Caco-2 (cell line): ENCODE measurements at places on chromosomes 1 and 21. TPM values are rescaled to one million over a fixed set of nuclear protein-coding genes. Genes with fewer than 3 reads are reported as not detected.

The IL20 gene
- not detected in 2 replicates for total RNA-seq

The ESRRG gene
- total RNA-seq, result 6.6 and 8.6 TPM in 2 replicates

The ELF3 gene
- 116 and 126 TPM in 2 replicates for total RNA-seq

The PCNX2 gene
- total RNA-seq, result 15.0 and 18.0 TPM in 2 replicates

The TMPRSS15 gene
- total RNA-seq, result not detected in 2 replicates

The SIPA1L2 gene
- total RNA-seq, result 13.2 and 18.6 TPM in 2 replicates

The DNAI4 gene
- total RNA-seq, result 0.84 and 1.4 TPM in 2 replicates

The SOX13 gene
- 31.5 and 34.5 TPM in 2 replicates for total RNA-seq

The CR1 gene
- total RNA-seq, result not detected in 2 replicates

The UBL4B gene
- not detected in 2 replicates for total RNA-seq

The NBPF6 gene
- total RNA-seq, result 0.57 and 0.84 TPM in 2 replicates

The IRF6 gene
- total RNA-seq, result 27.3 and 30.3 TPM in 2 replicates

The TRIM63 gene
- total RNA-seq, result not detected in 2 replicates

DNA sequence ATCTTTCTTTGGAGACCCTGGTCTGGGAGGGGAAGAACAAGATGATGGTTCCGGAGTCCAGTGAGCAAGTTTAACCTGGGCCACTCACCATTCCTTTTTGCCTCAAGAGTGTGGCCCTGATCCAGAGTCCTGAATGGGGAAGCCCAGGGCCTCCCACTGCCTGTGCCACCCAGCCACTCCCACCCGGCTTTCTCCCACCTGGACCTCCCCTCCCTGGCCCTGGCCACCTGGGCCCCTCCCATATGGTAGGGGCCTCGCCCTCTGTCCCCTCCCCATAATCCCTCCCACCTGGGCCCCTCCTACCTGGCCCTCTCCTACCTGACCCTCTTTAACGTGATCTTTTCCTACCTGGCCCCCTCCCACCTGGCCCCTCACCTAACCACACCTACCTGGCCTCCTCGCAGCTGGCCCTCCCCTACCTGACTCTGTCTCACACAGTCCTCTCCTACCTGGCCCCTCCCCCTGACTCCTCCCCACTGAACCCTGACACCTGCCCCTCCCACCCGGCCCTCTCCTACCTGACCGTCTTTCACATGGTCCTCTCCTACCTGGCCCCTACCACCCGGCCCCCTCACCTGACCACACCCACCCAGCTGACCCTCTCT, 220.7 kb upstream of the VAMP3 start:
- DNase-seq, result no peak

DNA sequence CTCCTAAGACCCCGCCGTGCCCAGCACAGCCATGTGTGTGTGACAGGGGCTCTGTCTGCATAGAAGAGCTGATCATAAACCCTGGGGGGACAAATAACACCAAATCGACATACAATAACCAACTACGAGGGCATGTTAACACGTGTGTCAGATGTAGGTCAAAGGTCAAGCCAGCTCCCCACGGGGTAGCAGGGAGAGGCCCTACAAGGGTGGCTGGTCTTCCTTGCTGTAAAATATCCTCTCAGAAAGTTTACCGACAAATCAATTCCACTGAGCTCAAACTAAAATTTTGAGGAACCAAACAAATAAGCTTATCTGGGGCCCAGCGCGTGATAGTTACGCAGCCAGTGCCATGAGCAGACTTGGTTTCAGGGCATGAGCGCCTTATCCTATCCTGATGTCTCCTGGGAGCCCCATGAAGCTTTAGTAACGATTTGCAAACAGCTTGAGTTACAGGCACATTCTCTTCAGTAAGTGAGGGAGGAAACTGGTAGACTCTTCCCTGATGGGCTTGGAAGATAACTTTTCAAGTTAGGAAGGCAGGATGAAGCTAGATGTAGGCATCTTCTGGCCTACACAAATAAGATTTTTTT, 2.7 kb upstream of the TMPRSS3 start:
- DNase-seq, result no peak

GRCh38 chr1:152697701-152698600, at the start of gene LCE2A:
Gene LCE2A (plus strand): TSS chr1:152698345. CDS start chr1:152698902, 557 bp downstream.
- DNase-seq, result no peak

GRCh38 chr1:34529935-34530859, 224.7 kb upstream of the GJB5 start:
- DNase-seq, result no peak

DNA sequence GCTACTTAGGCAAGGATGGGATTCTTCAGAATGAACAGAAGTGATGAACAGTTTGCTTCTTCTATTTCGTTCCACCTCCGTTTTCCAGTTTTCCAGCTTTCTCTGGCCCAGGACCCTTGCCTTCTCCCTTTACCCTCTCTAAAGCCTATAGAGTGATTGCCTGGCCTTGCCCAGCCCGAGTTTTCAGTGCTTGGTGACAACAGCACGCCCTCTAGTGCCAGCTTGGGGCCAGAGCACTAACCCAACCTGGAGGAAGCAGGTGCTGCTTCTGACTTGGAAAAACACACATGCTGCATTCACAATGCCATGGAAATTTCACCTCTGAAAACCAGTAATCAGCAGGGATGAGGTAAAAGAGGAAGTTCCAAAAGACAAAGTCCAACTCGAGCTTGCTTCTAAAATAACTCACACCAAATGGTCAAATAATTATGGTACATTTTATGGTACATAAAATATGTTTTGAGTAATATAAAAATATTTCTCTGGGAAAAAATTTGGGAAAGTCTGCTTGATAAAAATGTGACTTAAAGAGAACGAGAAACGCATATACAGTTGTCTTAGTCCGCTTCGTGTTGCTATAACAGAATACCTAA, 26.1 kb downstream of the UBE2T start:
- peak; percentile 82 for DNase-seq

DNA sequence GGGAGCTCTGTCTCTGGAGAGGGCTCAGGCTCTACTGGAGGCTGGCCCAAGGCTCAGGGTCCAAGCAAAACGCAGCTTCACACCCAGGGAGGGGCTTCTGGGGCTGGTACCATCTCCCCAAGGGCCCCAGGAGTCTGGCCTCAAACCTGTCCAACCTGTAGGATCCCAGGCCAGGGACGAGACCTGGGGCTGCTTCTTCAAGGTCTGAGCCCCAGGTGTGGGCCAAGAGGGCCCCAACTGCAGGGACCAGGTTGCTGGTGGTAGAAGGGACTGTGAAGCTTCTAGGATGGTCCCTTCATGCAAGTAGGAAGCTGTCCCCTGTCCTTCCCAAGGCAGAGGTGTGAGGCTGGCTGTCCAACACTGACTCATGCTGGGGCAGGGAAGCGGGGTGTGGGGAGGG, 7.8 kb upstream of the MMEL1 start:
- DNase-seq, result no peak

- DNase-seq, result no peak
Observed at GRCh38 chr21:44657635-44658540, at the start of gene KRTAP12-3. Gene KRTAP12-3 (plus strand): TSS chr21:44657932. CDS start chr21:44657980, 48 bp downstream.

GRCh38 chr1:235502601-235503402, 1.4 kb downstream of the B3GALNT2 start:
- DNase-seq, result no peak

- no peak for DNase-seq
Observed at GRCh38 chr1:177255411-177255810, 84.7 kb downstream of the BRINP2 start.

- DNase-seq, result no peak
Observed at GRCh38 chr1:49050041-49050440, 273.4 kb upstream of the BEND5 start.

DNA sequence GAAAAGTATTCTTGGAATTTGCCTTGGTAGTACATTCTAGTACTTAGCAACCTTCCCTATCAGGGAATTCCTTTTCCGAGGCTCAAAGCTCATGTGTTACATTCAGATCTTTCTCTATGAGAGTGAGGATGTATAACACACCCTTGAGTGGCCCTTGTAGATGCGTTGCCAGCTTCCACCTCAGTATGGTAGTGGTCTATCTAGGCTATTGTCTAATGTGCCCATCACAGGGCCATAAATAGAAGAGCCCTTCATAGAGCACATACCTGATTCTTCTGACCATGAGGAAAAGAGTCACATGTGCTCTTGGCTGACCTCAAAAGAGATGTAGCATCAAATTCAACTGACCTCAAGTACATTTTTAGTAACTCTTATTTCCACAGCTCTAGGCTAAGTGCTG, 14.0 kb upstream of the ZC3H11B start:
- DNase-seq, result no peak

- DNase-seq, result no peak
Observed at GRCh38 chr1:83704350-83704749, 294.6 kb downstream of the TTLL7 start.

- DNase-seq, result no peak
Observed at GRCh38 chr1:234825498-234826165, 215.7 kb upstream of the IRF2BP2 start.

GRCh38 chr1:162716123-162716522, 74.4 kb upstream of the HSD17B7 start:
- DNase-seq, result no peak

DNA sequence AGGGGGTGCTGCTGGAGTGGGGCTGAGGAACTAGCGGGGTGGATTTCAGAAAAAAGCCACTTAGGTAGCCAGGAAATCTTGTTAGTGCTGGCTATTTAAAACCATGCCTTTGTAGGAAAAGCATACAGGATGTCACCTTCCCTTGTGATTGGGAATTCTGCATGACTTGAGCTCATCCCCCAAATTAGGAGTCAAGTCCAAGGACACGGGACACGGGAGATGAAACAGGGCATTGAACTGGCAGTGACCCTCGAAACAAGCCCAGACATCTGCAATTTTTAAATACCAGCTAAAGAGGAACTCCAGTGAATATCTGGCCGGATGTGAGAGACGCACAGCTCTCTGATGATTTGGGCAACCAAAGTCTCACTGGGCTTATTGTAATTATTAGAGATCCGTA, 32.8 kb downstream of the C2CD2 start:
- no peak for DNase-seq

DNA sequence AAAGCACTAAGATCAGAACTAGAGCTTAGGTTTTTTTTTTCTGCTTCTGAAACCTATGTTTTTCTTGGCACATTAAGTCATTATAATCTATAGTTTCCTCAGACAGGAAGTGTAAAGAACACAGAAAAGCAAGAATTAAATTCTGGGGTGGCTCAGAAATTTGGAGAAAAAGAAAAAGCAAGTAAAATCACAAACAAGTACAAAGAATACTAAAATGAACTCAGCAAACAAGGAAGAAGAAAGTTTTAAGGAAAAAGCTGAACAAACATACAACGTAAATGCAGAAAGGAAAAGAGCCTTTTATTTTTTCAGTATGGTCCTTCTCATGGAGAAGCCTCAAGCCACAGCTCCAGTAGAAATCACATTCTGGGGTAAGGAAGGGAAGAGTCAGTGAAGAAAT, 8.6 kb upstream of the CNN3 start:
- no peak for DNase-seq

- DNase-seq, result peak; percentile 63
Observed at GRCh38 chr1:154325583-154326545, 539 bp downstream of the ATP8B2 start.

DNA sequence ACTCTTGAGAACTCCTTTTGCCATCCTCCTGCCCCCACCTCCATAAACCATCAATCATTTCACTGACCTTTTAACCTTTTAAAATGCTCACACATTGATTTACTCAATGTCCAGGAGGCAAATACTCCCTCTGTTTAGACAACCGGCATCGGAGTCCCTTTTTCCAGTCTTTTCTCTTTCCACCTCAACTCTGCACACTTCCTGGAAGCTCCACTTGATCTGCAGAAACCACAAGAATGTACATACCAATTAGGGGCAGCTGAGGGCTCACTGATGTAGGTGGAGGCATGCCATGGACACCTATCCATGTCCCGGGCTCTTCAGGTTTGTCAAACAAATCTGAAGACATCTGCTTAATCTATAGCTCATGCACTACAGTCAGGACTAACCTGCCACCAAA, 5.3 kb upstream of the AMIGO1 start:
- no peak for DNase-seq

GRCh38 chr1:197685785-197686184, 89.5 kb downstream of the DENND1B start:
- DNase-seq, result no peak

DNA sequence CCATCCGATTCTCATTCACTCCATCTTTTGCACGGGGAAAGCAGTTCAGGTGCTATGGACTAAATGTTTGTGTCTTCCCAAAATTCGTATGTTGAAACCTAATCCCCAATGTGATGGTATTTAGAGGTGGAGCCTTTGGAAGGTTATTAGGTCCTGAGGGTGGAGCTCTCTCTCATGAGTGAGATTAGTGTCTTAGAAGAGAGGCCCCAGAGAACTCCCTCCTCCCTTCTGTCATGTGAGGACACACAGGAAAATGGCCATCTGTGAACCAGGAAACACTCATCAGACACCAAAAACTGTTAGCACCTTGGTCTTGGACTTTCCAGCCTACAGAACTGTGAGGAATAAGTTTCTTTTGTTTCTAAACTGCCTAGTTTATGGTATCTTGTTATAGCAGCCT, 15.8 kb upstream of the CCDC190 start:
- DNase-seq, result no peak

GRCh38 chr1:85332575-85332974, 56.1 kb upstream of the BCL10 start:
- no peak for DNase-seq

- no peak for DNase-seq
Observed at GRCh38 chr21:38327984-38328383, 71.2 kb downstream of the KCNJ15 start.

GRCh38 chr1:181784039-181784683, 277.4 kb downstream of the ZNF648 start:
- DNase-seq, result no peak

GRCh38 chr1:48107516-48107915, 110.3 kb upstream of the TRABD2B start:
- DNase-seq, result no peak

DNA sequence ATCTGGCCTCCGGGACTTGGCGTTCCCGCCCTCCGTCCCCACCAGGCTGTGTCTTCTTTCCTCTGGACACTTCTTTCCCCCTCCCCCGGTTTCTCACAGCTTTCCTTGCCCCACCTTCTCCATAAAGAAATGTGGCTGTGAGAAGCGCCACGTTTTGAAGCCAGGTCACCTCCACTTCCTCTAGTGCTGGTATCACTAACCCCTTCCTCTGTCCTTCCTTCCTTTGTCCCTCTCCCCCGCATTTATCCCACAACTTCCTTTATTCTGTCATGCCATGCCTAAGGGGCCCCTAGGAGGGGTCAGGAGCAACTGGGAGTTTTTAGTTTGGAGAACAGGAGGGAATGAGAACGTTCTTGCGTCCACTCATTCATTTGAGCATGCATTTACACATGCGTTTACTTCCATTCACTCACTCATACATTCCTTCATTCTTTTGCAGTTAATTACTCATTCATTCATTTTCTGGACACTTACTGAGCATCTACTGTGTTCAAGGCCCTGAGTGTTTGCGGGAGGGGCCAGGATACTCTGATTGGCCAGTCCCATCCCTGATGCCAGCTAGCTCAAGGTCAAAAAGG, 5.0 kb upstream of the ACOT11 start:
- DNase-seq, result no peak
